ENCODE measurements at places on chromosomes 5 and 9. TPM values are rescaled to one million over a fixed set of nuclear protein-coding genes. Genes with fewer than 3 reads are reported as not detected.
A peak's percentile ranks its signal among the peaks of the same experiment; 100 is the strongest.

DBH gene
- total RNA-seq, result not detected

STPG3 gene
- not detected for total RNA-seq

ZMAT2 gene
- 62.8 TPM for total RNA-seq

GNA14 gene
- not detected for total RNA-seq

NMUR2 gene
- total RNA-seq, result not detected

SLC36A2 gene
- not detected for total RNA-seq

SLC28A3 gene
- total RNA-seq, result 0.56 TPM

SPINK13 gene
- not detected for total RNA-seq

DNA sequence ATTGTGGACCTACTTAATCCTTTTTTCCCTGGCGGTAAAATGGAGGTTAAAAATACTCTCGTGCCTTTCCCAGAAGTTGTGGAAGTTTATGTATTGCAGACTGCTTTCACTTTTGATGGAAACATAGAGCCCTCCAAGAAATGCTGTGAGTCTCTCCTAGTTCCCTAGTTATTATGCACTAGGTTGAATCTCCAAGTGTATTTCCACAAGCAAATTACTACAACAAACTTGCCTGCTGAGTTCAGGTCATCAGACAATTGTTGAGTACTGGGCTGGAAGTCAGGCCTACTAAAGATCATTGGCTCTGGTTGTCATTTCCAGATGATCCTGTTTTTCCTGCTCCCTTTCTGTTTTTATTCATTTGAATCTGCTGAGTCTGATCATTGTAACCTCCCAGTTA lies 104.1 kb downstream of the CD180 start:
- H3K36me3 ChIP-seq, result no peaks in the 10 kb centered on the region
- peak overlapping the region; percentile 53 for H3K4me3 ChIP-seq
- H3K4me1 ChIP-seq, result peaks cover 57% of the 10 kb centered on the region
- no peaks in the 10 kb centered on the region for H3K27me3 ChIP-seq
- no peak overlapping the region for H3K27ac ChIP-seq

- H3K4me3 ChIP-seq, result no peak overlapping the region
- H3K27ac ChIP-seq, result no peak overlapping the region
- no peaks in the 10 kb centered on the region for H3K36me3 ChIP-seq
Measured at GRCh38 chr5:139919308-139919707, 123.7 kb downstream of the PSD2 start.

- no peaks in the 10 kb centered on the region for H3K4me1 ChIP-seq
- DNase-seq, result no peak
- no peaks in the 10 kb centered on the region for H3K36me3 ChIP-seq
- no peaks in the 10 kb centered on the region for H3K27me3 ChIP-seq
Measured at GRCh38 chr9:10168241-10168640, 444.6 kb downstream of the PTPRD start.

DNA sequence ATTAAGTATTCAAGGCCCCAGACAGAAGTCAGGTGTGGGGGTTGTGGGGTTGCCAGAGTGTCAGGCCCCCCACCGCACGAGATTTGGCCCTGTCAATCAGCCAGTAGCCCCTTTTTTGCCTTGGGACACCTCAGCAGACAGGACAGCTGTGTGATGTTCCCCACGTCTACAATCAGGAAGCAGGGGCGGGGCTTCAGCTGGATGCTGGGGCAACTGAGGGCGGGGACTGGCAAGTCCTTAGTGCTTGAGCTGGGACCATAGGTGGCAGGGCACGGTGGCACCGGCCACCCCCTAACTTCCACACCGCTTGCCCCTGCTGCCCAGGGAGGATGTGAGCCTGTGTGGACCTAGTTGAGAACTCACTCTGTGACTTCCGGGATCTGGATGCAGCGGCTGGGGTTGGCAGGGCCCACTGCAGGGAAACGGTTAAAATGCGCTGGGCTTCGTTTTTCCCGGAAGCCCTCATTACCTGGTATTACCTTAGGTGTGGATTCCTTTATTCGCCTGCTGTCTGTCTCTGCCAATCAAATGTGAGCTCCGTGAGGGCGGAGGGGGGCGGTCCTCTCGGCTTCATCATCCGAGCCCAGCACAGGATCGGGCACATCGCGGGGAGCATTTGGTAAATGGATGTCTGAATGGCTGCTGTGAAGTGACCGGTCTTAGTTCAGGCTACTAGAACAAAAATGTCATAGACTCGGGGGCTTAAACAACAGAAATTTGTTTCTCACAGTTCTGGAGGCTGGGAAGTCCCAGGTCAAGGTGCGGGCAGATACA lies 7.5 kb upstream of the GTF3C5 start:
- 0 out of 2 replicates have a peak, but pooled peaks cover 5% of the 10 kb centered on the region for H3K4me1 ChIP-seq
- no peak overlapping the region for H3K27ac ChIP-seq
- no peaks in the 10 kb centered on the region for H3K36me3 ChIP-seq
- no peak overlapping the region for H3K4me3 ChIP-seq
- H3K27me3 ChIP-seq, result peaks cover 26% of the 10 kb centered on the region

GRCh38 chr5:164672931-164673694 lies 1167.7 kb downstream of the MAT2B start:
- no peak for DNase-seq
- no peaks in the 10 kb centered on the region for H3K36me3 ChIP-seq
- no peak overlapping the region for H3K4me3 ChIP-seq
- H3K27ac ChIP-seq, result no peak overlapping the region

DNA sequence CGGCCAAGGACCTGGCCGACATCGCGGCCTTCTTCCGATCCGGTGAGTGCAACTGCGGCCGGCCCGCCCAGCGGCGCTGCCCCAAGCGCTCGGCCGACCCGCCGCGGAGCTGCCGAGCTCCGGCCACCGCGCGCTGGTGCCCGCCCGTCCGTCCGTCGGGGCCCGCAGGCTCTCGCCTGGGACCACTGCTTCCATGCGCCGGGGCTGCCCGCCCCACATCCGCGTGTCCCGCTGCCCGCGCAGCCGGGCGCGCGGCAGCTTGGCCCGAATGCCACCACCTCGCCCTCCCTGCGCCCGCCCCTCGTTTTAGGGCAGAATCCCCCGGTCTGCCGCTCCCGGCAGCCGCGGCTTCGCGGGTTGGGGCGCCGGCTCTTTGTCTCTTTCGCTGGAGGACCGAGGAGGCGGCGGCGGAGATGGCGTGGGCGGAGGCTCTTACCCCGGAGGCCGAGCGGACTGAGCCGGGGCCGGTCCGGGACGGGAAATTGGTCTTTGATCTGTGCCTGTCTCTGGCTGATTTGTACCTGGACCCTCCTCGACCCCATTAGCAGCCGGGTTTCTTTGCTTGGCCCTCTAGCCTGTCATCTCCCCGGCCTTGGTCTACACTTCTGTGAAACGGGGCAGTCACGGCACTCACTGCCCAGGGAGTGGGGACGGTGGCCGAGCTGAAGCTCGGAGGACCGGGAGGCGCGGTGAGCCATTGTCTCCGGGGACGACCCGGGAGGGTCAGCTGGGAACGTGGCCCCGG lies 871 bp downstream of the TRIO start:
- DNase-seq, result no peak
- peak overlapping the region; percentile 92 for H3K4me3 ChIP-seq
- H3K27me3 ChIP-seq, result peaks cover 8% of the 10 kb centered on the region
- peak overlapping the region; percentile 90 for H3K27ac ChIP-seq

DNA sequence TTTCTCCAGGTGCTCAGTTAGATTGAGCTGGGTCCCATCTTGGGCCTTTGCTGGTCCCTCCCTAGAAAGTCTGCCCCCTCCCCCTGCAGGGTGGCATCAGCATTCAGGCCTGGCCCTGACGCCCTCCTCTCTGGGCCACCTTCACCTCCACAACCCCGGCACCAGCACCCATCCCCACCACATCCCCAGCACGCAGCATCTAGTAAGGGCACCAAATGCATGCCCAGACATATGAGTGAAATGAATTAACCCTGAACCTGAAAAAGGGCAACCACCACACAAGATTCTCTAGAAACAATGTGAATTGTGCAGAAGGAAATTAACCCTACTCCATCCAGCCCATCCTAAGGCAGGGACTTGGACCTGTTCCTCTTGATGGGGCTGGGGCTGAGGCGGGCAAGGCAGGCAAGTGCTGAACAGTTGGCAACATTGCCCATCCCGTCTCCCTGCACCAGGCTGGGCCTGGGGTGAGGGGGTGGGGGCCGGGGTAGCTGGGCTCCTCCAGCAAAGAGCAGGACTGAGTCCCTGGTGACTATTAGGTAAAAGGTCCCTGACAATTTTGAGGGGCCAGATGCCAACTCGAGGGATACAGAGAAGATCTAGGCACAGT lies 125.9 kb downstream of the KCNIP1 start:
- peaks cover 16% of the 10 kb centered on the region for H3K27me3 ChIP-seq
- H3K27ac ChIP-seq, result no peak overlapping the region
- DNase-seq, result no peak
- no peaks in the 10 kb centered on the region for H3K36me3 ChIP-seq
- H3K4me1 ChIP-seq, result peaks cover 19% of the 10 kb centered on the region

DNA sequence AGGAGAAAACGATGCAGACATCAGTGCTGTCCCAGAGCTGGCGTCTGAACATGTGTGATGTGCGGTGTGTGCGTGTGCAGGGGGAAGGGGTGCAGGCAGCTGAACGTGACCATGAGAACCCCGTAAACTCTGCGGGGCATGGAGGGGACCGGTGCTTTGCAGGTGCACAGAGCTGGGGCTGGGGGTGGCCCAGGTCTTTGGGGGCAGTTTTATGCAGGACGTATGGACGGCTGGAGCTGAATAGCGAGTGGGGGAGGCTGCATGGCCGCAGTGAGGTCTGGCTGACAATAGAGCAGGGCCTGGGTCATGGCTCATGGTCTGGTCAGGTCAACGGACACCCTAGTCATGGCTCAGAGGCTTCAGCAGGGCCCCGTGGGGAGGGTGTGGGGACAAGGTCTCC lies 3.3 kb upstream of the EXOC3 start:
- H3K27me3 ChIP-seq, result peaks cover 18% of the 10 kb centered on the region
- no peak for DNase-seq
- peaks cover 13% of the 10 kb centered on the region for H3K36me3 ChIP-seq
- H3K4me1 ChIP-seq, result peaks cover 23% of the 10 kb centered on the region
- no peak overlapping the region for H3K4me3 ChIP-seq

DNA sequence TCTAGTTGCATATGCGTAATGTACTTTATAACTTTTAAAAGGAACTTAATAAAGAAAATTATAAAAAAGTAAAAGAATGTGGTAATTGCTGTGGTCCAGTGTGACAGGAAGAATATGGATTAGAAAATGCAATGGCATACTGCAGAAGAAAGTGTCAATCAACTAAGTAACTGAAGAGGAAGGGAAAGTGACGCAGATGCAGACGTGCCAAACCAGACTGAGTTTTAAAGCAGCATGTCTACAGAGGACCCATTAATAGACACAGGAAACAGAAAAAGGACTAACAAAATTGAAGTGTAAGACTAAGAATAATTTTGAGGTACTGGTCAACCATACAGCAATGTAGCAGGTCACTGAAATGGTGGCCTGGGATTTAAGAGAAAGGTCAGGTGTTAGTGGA lies 73.3 kb downstream of the DPYSL3 start:
- H3K4me3 ChIP-seq, result no peak overlapping the region
- no peak overlapping the region for H3K27ac ChIP-seq
- H3K4me1 ChIP-seq, result peaks cover 17% of the 10 kb centered on the region
- DNase-seq, result no peak

DNA sequence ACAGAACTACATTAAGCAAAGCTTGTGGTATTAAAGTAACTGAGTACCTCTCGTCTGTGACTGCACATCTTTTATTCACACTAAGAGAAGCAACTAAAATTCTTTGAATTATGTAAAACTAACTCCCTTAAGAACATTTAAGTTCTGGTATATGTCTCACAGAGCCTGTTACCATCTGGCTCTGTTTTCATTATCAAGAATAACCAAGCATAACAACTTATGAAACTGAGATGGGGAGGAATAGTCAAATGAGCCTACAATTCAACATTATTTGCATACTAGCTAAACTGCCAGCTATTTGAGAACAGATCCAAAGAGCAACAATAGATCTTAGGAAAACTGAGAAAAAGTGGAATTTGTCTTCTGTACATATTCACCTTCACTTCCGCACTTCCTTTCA lies 25.3 kb upstream of the ISOC1 start:
- no peak overlapping the region for H3K4me3 ChIP-seq
- no peak for DNase-seq
- H3K27ac ChIP-seq, result no peak overlapping the region
- H3K36me3 ChIP-seq, result no peaks in the 10 kb centered on the region

- H3K27ac ChIP-seq, result no peak overlapping the region
- no peaks in the 10 kb centered on the region for H3K27me3 ChIP-seq
- DNase-seq, result no peak
- H3K36me3 ChIP-seq, result peaks cover 77% of the 10 kb centered on the region
- peaks cover 18% of the 10 kb centered on the region for H3K4me1 ChIP-seq
Measured at GRCh38 chr9:92044936-92045335, 70.3 kb downstream of the SPTLC1 start.

All from HFFc6 (cell line).